Fibroblast of skin of left quadriceps (primary cell): ENCODE measurements at places on chromosomes 11 and 22.

- DNase-seq = no peak
Measured at GRCh38 chr11:117411736-117412135, 84.1 kb downstream of the CEP164 start.

GRCh38 chr11:66906061-66906733 lies 49.3 kb downstream of the LRFN4 start:
- no peak for DNase-seq

- no peak for DNase-seq
Measured at GRCh38 chr11:5575152-5575551, 5.5 kb upstream of the OR52B6 start.

DNA sequence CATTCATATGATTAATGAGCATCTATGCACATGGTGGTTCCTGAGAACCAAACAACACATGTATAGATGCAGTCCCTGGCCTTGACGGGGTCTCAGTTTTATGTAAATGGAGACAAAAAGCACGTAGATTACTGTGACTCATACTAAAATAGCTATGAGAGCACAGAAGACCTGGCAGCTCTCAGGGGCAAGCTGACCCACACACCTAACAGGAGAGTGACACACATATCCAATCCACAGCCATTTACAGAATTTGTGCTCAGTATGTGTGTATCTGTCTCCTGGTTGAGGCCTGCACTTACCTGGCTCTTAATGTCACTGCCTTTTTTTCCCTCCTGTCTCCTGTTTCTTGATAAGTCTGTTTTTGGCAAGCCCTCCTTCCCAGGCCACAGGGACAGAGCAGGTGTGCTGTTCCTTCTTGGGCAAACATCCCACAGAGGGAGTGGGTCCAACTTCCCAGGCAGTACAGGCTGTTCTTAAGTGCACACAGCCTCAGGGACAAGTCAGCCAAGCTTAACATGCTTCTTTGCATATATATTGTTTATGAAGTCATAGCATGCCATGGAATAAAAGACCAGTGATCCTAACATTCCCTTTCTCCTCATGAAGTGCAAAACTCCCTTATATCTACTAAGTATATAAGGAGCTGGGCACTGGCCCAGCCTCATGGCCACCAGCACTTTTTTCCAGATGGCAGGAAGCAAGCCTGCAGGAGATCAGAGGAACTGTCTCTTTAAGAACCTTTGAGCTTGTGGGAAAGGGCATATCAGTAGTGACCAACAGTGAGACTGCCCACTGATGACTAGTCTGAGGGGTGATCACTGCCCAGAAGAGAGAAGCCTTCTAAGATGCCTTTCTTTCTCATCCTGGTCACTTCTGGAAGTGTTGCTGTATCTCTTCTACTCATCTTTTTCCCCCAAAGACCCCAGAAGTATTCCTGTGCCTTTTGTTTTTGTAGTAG lies 124.7 kb upstream of the CCDC90B start:
- DNase-seq = no peak

DNA sequence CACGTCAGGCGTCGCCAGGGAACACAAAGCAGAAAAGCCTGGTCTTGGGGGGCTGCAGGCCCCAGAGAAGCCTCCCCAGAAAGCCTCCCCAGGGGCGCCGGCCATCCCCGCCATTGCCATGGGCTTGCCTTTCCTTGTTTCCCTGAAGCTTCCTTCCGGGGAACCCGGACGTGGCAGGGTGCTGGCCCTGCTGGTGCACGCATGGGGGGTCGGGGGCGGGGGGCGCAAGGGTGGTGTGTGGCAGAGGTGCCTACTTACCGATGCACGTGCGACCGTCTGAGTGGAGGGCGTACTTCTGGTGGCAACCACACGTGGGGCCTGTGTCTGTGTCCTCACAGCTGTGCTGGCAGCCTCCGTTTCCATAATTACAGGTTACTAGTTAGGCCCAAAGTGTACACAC lies 71.0 kb upstream of the TTLL12 start:
- no peak for DNase-seq

- DNase-seq = no peak
Measured at GRCh38 chr11:23729088-23729487, 767.8 kb upstream of the LUZP2 start.

DNA sequence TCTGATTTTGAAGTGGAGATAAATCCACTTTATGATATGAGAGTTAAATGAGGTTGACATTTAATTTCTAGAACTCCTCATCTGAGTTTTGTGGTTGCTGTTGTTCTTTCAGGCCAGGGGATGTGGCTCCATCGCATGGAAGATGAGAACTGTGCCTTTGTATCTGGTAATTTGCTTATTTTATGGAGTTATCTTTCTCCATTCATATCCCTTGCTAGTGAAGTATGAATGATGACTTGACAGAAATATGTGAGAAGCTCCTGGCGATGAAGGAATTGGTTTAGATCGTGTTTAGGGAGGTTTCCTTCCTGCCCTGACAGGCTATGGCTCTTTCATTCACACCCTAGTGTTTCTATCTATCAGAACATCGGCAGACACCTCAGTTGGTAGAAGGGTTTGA lies 393.7 kb downstream of the ETS1 start:
- no peak for DNase-seq

DNA sequence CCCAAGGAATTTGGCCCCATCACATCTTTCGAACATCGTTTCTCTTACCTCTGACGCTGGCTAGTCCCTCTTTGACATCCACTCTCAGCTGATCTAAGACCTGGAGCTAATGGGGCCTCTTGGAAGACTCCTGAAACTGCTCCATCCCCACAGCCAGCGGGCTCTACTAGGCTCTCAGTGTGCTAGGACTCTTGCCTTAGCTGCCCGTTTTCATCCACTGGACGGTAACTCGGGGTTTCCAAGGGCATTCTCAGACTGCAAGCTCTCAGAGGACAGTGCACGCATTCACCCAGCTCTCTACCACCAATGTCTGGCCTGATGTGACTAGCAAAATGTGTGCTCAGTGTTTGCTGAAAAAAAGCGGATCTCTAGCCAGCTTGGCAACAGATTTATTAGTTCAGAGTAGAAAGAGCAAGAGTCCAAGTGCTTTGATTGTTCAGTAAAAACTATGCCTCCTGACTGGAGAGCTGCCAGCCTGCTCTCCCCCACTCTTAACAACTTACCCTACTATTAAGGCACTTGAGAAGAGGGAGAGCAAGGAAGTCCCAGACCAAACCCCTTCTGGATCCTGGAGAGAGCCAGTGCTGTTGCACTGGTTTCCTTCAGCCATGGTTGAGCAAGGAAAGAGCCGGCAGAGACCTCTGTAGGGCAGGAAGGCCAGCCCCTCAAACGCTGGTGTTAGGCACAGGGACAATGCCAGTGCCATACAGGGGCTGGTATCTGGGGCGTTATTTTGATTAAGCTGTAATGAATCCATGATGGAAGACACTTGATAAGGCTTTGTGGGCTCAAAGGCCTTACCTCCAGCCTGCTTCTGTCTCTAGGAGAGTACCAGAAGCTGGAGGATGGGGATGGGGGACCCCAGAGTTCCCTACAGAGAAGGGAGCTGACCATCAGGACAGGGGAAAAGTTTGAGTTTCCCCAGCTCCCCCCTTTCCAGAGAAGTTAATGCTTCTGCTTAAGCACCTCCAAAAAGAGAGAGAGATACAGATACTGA lies 9.2 kb downstream of the RELA start:
- DNase-seq = no peak

GRCh38 chr11:117192401-117192875 lies 6.7 kb upstream of the TAGLN start:
- DNase-seq = no peak

DNA sequence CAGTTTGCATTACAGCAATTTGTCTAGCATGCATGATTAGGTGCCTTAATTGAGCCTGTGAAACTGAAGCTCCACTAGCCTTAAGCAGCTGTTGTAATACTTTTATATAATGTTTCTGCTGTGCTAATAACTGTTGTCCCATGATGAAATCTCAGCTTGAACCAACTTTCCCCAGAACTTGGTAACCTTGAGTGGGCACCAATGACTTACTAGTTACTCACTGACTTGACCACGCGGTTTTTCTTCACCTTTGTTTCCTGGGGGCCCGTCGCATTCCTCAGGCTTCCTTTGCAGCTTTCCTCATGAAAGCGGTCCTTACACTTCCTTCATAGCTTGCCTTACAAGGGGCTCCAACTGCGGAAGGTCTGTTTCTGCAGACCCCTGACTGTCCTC lies 11.2 kb upstream of the GLYATL1 start:
- DNase-seq = no peak

DNA sequence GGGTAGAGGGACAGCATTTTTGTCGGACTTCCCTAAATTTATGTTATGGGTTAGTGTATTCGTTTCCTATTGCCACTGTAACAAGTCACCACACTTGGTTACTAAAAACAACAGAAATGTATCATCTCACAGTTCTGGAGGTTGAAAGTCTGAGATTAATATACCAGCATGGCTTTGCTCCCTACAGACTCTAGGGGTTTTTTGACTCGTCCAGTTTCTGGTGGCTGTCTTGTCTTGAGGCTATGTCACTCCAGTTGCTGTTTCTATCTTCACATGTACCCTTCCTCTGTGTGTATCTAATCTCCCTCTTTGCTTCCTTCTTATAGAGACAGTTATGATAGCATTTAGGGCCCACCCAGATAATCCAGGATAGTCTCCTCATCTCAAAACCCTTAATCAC lies 9.1 kb upstream of the CCDC179 start:
- DNase-seq = no peak

GRCh38 chr11:104484804-104485554 lies 321.0 kb upstream of the PDGFD start:
- no peak for DNase-seq

DNA sequence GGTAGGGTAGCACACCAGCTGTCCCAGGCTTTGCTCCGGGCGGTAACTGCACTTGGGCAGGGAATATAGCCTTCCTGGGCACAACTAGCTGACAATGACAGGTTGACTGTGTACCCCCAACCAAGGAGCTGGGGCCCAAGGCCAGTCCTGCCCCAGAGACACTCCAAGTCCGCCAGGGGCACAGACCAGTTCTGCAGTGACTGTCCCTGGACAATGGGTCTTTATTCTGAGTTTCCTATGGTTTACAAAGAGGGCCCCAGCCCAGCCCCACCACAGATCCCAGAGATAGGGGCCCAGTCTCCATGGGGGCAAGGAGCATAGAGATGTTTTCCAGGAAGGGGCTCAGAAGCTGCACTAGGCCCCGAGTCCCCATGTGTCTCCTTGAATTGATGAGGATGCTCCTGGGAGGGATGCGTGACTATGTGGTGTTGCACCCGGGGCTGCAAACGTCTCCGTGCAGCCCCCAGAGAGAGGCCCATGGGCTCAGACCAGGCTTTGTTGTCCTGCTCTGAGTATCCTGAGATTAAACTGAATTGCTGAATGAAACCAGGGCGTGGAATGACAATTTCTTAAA lies 48.4 kb downstream of the CD6 start:
- no peak for DNase-seq

DNA sequence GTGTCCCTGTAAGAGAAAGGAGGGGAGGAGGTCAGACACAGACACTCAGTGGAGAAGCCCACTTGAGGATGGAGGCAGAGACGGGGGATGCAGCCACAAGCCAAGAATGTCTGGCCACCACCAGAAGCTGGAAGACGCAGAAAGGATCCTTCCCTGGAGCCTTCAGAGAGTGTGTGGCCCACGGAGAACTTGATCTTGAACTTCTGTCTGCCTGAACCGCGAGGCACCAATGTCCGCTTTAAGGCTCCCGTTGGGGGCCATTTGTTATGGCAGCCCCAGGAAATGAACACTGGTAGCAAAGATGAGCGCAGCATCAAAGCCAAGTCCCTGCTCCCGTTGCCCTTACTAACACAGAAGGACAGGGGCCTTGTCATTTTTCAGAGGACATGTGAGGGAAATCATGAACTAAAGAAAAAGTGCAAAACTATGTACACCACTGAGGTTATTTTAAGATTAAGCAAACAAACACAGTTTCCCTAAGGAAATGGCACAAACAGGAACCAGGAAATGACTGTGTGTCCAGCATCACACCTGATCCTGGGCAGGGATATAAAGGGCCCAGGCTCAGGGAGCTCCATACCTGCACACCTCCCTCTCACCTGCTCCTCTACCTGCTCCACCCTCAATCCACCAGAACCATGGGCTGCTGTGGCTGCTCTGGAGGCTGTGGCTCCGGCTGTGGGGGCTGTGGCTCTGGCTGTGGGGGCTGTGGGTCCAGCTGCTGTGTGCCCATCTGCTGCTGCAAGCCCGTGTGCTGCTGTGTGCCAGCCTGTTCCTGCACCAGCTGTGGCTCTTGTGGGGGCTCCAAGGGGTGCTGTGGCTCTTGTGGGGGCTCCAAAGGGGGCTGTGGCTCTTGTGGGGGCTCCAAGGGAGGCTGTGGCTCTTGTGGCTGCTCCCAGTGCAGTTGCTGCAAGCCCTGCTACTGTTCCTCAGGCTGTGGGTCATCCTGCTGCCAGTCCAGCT lies at the start of gene KRTAP5-6:
Gene KRTAP5-6 (plus strand): TSS at position 588 of the 963 bp plus-strand sequence. CDS start 51 bp downstream, at position 639.
- no peak for DNase-seq

DNA sequence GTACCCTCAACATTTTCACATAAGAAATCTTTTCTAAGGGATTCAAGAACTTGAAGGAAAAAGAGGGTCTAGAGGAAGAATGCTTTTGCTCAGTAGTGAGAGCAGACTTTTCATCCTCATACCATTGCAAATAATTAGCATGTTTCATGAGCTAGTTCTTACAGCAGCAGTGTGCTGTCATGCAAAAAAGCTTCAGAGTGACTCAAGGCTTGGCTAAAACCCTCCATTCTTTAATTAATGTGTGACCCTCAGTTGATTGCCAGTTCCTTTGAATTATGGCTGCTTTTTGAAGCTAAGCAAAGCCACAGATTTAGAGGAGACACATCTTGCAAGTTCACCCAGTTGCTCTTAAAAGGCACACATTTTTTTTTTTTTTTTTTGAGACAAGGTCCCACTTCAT lies 36.6 kb upstream of the PCF11 start:
- DNase-seq = no peak
